ENCODE measurements at places on chromosomes 3 and 15.

GRCh38 chr3:45082142-45082538 is 56.0 kb downstream of the CLEC3B start:
- DNase-seq, result no peak

DNA sequence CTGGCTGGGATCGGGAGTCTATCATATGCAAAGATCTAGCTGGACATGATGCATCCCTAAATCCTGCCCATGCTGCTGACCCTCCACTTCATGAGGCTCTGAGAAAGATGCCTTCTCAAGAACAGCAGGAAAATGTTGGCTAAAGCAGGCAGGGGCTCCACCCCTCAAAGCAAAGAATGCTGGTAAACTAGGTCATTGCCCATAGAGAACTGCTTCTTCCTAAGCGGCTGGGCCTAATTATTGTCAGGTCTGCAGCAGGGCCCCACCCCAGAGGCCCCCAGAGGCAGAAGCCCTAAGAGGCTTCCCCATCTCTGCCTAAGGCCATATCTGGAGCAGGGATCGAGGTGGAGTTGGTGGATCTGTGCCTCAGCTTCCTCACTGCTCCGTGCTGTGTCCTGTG is 447.4 kb upstream of the PROK2 start:
- DNase-seq, result no peak

- DNase-seq, result no peak
Measured at GRCh38 chr3:70981231-70981880, 602.2 kb downstream of the FOXP1 start.

GRCh38 chr3:129888771-129889170 is 4.7 kb downstream of the TMCC1 start:
- no peak for DNase-seq

DNA sequence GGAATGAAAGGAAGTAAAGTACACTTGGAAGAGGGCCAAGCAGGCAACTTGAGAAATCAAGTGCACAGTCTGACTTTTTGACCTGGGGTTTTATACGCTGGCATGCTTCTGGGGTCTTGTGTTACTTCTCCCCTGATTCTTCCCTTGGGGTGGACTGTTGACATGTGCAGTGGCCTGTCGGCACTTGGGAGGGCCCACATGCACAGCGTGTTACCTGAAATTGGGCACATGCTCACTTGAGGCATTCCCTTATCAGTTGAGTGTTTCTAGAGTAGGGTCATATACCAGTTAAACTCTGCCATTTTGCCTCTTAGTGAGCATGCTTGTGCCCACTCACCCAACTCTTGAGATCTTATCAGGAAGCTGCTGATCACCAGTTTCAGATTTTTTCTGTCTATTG is 329.1 kb upstream of the SOX2 start:
- no peak for DNase-seq

DNA sequence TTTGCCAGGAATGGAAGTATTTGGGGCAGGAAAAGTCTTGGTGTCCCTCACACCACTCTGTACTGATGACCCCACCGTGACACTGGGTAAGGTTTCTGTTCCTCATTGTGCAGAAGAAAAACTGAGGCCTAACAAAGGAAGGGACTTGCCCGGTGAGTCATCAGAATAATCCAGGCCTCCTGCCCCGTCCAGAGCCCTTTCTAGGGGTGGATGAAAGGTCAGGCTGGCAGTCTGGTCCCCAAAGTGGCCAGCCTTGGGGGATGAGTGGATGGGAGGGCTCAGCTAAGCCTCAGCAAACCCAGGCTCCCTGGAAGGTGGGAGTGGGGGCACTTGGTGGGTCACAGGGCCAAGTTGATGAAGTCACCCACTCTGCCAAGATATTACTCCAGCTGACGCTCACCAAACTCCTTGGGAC is 2.3 kb upstream of the DNAH1 start:
- peak; percentile 55 for DNase-seq

DNA sequence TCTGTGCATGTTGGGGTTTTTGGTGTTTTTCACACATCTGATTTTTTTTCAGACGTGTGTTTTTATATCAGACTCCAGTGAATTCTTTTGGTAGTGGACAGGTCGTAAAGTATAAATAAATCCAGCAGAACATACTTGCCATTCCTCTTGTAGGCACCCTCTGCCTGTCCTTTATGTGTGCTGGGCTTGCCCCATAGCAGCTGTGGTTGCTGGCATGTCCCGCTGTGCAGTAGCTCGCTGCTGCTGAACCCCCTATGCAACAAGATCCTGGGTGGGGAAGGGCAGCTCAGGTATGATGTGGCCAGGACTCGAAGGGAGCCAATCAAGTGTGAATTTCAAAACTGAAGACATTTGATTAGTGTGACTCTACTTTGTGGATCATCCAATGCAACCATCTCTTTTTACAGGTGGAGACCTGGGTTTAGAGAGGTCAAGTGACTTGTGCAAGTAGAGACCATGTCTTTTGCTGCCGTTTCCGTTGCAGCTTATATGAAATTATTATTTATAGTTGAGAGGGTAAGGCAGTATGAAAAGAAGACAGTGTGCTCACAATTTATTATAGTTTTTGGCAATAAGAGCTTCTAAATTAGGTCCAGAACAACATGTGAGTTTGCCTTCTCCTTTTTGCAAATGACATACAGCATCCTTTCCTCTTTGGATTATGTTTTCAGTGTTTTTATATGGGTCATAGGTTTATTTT is 350.8 kb upstream of the C2CD4B start:
- DNase-seq, result no peak

DNA sequence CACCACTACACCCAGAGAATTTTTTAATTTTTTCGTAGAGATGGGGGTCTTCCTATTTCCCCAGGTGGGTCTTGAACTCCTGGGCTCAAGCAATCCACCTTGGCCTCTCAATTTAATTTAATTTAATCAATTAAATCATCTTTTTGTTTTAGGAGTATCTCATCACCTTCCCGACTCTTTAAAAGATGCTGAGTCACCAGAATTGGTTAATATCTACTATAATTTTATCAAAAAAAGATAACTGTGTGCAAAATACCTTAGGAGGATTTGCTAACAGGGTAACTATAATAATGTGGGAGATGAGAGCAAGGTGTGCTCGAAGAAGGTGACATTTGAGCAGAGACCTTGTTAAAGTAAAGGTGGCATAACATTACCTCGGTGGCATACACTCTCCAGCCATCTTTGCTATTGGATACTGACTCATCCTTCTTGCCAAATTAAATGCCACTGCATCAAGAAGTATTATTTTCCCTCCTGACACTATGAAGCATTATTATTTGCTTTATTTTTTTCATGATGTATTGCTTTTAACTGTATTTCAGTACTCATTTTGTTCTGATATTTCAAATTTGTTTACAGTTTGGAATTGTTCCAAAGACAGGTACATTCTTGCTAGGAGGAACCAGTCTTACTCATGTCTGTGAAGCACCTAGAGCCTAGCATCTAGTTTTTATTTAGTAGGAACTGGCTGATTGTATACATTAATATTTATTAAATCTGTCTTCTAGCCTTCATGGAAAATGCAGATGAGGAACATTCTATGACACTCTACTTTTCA is 200.7 kb downstream of the MBNL1 start:
- no peak for DNase-seq

DNA sequence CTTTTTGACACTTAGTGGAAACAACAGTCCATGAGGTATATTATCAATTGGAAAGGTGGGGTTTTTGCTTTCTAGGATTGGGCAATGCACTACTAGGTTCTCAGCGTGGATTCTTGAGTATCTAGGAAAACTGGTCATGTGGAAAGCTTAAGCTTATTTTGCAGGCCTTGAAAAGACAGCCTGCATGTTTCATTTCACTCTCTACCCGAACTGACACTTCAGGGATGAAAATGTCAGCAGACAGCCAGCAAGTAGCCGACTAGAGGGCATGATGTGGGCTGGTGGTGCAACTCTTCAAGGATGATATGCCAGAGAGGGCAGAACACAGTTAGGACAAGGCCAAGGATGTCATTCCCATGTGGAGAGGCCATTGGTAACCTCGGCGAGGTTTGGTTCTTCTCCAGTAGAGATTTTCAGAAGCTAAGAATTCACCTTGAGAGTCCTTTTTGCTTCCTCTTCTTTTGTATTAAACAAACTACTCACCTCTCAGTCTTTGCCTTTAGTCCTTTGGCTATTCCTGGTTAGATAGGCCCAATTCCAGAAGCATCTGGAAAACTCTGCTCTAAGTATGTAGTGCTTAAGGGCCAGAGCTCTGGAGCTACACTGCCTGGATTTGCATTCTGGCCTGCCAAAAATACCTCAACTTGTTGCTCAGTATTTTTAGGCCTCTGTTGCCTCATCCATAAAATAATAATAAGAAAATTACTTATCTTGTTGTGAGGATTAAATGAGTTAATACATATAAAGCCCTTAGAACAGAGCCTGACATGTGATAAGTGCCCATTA is 17.9 kb downstream of the LPP start:
- DNase-seq, result no peak

GRCh38 chr3:45841420-45841756 is 531 bp downstream of the LZTFL1 start:
- DNase-seq, result peak; percentile 71

GRCh38 chr3:46609212-46609721 is 3.1 kb upstream of the FAM240A start:
- no peak for DNase-seq

GRCh38 chr3:188722963-188723362 is 448.8 kb upstream of the TPRG1 start:
- no peak for DNase-seq

DNA sequence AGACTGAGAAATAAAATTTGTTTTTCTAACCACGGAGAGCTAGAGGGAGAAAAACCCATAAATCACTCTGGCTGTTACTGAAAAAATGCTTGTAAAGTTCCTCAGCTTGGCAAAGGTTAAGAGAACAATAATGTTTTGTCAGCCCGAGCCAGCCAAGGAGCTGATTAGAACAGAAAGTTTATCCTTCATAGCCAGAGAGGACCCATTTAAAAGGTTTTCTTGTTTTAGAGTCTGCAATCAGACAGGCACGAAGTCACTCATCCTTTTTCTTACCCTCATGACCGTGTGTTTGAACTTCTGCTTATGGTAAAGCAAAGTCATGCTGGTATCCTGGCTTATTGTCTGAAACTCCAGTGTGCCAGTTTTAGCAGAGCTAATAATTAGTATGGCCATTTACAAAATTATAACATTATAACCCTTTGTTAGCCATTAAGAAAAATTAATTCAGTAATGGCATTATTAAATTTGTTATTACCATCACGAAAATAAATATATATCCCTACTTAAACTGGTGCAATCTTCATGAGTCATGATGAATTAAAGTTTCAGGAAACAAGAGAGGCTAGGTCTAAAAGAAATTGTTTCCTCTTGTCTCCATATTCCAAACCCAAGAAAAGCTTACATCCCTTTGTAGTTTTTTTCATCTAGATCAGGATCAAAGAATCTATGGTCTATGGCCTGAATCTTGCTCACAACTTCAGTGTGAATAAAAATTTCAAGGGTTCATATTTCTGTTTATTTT is 13.5 kb upstream of the STXBP5L start:
- DNase-seq, result peak; percentile 2

- no peak for DNase-seq
Measured at GRCh38 chr3:43448098-43448497, 161.8 kb downstream of the SNRK start.

GRCh38 chr3:136804141-136804540 is 14.8 kb upstream of the SLC35G2 start:
- DNase-seq, result no peak

DNA sequence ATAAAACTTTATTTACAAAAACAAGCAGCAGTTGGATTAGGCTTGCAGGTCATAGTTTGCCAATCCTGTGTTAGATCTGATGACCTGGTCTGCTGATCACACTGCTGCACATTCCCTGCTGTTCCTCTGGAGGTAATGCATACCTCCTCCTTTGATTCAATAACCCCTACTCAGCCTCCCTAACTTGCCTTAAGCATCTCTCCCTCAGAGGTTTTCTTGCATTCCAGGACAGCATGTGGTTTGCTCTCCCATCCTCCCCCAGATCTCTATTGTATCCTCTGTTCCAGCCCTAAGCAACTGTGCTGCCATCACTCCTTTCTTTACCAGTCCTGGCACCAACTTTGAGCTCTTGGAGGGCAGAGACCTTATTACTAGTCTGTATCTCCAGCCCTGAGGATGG is 63.4 kb downstream of the CACNA2D3 start:
- DNase-seq, result no peak

GRCh38 chr3:141454054-141454453 is 32.8 kb upstream of the RASA2 start:
- DNase-seq, result no peak

- DNase-seq, result no peak
Measured at GRCh38 chr15:34099914-34100313, 1.7 kb downstream of the EMC7 start.

GRCh38 chr3:14505803-14506500 is 34.2 kb downstream of the GRIP2 start:
- no peak for DNase-seq

DNA sequence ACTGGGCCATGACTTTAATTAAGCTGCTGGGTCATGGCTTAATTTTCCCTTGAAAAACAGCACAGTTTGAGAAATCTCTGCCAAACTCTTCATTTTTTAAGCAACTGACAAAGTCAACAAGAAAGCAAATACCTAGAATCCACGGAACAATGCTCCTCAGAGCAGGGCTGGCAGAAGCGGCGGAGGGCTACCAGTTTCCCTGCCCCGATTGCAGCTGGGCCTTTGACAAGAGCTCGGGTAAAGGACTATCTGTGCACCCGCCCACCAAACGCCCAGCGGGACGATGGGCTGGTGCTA is 1.2 kb downstream of the GOLIM4 start:
- DNase-seq, result no peak

- no peak for DNase-seq
Measured at GRCh38 chr3:49699281-49699979, 10.1 kb downstream of the RNF123 start.

DNA sequence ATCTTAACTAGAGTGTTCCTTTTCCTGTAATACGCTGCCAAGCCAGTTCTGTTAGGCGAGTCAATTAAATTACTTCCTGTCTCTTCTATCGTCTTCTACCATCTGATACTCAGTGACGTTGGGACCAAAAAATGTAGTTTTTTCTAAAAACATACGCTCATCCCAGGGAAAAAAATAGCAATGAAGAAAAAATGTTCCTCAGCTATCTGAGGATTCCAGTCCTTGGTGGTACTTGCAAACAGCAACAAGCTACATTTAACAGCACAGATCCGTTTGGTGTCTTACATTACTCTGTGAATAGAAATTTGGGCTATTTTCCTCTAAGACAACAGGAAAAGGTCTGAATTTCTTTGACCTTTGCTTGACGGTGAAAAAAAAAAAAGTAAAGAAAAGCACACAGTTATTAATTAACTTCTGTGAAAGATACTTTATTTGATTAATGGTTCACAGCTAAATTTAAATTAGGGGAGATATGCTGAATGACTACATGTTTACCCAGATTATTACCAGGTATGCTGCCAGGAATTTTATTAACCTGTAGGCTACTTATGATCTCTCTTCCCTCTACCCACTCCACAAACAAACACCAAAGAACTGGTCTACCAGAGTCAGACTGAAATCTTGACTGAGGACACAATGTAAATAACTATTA is 254.4 kb upstream of the ZPLD1 start:
- DNase-seq, result no peak

- DNase-seq, result no peak
Measured at GRCh38 chr3:128567705-128568356, 74.8 kb upstream of the GATA2 start.

- DNase-seq, result no peak
Measured at GRCh38 chr3:117919621-117920020, 1115.0 kb downstream of the IGSF11 start.
